Cortex of kidney (tissue), 1 donor: ENCODE measurements at places on chromosomes 16 and 17.

DNA sequence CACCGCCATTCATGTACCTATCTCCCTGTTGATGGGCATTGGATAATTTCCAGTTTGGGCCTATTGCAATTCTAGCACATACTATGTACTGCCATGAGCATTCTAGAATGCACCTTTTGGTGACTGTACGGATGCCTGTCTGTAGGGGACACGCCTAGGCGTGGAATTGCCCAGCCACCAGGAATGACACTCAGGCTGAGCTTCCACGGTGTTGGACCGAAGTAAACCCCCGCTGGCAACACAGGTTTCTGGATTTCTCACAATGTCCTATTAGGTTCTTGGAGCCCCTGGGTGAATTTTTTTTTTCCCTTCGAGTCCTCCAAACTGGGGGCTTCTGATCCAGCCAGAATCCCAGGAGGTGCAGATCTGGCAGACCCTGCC, 146.6 kb downstream of the IRF8 start:
- DNase-seq: no peak

DNA sequence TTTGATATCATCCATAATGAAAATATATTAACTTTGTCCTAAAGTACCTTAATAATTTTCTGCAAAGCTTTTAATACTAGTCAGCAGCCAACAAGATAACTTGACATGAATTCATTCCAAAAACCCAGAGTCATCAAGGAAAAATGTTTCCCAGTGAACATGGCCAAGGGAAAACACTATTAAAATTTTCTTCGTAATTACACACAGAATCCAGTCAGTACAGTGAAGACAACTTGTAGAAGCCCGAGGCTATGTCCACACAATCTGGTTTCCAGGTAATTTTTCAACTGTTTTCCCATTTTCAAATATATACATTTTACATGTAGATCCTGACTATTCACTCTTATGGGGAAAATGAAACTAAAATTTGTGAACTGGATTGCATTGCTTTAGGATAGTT, 600.9 kb downstream of the CDH8 start:
- no peak for DNase-seq

- no peak for DNase-seq
These were observed 2.4 kb downstream of the NAGS start for GRCh38 chr17:44006598-44007345.

DNA sequence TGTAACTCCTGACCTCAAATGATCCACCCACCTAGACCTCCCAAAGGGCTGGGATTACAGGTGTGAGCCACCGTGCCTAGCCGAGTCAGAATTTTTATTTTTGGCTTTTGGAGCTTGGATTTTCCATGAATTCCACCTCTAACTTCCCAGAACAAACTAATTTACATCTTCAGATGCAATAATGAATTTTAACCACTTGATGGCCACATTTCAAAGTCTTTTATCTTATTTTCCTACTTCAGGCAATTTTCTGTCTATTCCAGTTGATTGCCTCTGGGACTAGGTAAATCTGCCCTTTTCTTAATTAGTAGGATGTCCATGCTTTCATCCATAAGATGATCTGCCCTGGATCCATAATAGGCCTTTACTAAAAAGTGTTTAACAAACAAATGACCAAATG, 156.4 kb upstream of the ANKFN1 start:
- DNase-seq: no peak

GRCh38 chr16:80066805-80067580, 466.5 kb upstream of the MAF start:
- DNase-seq: no peak

DNA sequence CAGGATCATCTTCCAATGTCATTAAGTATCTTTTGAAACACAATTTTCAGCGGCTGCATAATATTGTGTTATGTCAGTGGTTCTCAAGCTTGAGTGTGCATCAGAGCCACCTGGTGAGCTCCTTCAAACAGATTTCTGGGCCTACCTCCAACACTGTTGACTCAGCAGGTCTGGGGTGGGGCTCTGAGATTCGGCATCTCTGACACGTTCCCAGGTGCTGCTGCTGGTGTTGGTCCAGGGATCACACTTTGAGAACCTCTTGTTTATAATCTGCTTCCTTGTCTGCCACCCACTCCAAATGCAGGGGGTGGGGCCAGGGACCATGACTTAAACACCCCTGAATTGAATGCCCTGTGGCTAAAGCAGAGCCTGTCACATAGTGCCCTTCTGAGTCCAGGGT, 73.8 kb upstream of the HNF1B start:
- DNase-seq: no peak

DNA sequence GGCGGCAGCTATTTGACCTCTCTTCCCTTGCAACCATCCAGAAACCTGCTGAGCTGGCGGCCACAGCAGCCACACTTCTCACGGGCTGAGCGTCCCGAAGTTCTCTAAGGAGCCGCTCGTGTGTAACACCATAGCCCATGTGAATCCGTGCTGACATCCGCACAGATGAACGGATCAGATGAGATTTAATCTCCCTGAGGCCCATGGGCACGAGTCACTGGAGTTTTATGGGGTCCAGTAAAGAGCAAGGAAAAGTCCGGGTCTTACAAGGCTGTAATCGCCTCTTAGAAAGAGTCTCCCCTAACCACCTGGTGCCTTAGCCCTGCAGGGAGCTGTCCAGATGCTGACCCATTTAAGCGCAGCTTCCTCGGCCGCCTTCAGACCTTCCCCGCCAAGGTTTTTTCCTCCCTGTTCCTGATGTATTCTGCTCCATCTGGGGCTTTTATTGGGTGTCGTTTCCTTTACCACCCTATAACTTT, 5.5 kb upstream of the CACNG5 start:
- no peak for DNase-seq

- no peak for DNase-seq
These were observed 7.4 kb upstream of the TMEM220 start for GRCh38 chr17:10737168-10737622.

DNA sequence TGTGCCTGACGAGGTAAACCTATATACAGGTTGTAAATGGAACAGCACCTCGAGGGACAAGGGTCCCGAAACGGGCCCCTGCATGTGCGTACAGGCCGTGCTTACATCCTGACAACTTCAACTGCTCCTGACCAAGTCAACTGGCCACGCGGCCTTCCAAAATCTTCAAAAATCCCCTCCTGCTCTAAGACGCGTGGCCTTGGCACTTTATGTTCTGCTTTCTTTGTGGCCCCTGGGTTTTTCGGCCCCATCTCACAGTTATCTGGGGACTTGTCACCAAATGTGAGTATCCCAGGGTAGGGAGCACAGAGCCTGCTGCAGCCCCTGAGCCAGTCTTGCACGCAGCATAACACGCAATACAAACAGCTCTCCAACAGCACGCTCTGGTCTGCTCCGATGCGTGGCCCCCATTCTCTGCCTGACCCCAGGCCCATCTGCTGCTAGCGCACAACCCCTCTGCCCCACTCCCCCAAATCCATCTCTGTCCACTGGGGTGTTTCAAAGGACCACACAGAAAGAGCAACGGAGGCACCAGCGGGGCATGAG, 659 bp downstream of the RPH3AL start:
- DNase-seq: no peak

DNA sequence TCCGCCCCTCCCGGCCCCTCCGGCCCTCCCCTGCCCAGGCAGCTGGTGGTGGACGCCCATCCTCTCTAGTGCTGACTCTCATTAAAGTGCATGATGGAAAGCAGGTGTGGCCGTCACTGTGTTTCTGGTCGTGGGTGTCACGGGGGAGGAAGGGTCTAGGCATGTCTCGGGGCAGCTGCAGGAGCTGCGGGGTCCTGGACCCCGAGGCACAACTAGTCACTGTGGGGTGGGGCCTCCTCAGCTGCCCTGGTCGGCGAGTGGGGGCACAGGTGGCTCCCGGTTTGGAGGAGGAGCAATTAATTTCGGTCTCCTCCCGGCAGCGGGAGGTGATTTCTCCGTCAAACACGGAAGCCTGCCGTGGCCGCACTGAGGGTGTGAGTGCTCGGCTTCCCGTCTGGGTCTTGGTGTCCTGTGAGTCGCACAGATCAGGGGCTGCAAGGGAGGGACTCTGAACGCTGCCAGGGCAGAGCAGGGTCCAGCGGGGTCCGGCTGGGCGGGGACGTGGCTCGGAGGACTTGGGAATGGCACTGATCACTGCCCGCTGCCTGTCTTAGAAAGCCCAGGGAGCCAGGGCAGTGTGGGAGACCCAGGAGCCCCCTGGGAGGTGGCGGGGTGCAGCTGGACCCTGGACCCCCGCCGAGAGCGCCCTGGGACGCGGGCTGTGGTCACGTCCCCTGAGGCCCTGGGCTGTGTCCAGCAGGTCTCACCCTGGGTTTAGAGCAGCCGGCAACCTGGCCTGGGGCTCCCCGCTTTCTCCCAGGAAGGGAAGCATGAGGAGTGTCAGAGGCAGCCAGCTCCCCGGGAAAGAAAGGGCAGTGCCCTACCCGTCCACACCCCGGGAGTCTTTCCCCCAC, 3.3 kb downstream of the TPSD1 start:
- DNase-seq: no peak

DNA sequence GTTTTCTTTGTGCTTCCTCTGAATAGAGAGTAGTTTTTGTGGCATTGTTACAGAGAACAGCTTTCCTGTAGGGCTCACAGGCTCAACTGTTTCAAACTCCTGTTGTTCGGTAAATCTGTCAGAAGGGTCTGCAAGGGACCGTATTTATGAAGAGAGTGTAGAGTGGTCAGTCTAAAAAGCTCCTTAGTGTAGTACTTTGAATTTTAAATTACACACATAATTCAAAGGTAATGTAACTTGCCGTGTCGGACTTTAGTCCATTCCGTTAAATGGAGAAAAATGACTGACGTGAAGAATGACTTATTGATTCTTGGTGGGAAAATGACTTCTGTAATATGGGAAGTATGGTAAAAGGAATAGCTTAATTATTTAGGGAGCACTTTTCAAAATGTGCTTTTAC, 190.9 kb downstream of the WWOX start:
- no peak for DNase-seq
